CD8-positive, alpha-beta T cell (primary cell): ENCODE measurements at places on chromosomes 11 and 22. TPM values are rescaled to one million over a fixed set of nuclear protein-coding genes. Genes with fewer than 3 reads are reported as not detected.

DNA sequence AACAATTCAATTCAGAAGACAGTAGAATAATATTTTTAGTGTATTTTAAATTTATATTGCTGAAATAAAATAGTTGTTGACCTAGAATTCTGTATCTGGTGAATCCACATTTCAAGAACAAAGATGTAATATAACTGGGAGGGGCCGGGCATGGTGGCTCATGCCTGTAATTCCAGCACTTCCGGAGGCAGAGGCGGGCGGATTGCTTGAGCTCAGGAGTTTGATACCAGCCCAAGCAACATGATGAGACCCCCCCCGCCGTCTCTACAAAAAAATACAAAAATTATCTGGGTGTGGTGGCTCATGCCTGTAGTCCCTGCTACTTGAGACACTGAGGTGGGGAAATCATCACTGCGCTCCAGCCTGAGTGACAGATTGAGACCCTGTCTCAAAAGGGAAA is 72.6 kb downstream of the CD82 start:
- DNase-seq: no peak

DNA sequence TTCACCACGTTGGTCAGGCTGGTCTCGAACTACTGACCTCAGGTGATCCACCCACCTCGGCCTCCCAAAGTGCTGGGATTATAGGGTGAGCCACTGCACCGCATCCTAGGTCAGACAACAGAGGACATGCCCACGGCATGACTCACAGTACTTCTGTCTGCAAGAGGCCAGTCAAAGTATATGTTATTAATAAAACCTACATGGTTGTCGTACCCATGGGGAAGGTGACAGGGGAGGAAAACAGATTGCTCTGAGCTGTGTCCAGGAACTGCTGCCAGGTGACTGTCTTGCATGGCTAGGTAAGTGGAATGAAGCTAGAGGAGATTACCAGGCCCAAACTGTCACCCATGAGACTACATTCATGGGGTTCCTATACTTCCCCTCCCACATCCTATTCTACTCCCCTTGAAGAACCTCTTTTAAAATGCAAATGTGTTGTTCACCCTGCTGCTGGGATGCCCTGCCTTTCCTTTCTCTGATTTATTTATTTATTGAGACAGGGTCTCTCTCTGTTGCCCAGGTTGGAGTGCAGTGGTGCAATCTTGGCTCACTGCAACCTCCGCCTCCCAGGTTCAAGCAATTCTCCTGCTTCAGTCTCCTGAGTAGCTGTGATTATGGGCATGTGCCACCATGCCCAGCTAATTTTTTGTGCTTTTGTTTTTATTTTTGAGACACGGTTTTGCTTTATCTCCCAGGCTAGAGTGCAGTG is 2.0 kb upstream of the NLRX1 start:
- DNase-seq: no peak

DNA sequence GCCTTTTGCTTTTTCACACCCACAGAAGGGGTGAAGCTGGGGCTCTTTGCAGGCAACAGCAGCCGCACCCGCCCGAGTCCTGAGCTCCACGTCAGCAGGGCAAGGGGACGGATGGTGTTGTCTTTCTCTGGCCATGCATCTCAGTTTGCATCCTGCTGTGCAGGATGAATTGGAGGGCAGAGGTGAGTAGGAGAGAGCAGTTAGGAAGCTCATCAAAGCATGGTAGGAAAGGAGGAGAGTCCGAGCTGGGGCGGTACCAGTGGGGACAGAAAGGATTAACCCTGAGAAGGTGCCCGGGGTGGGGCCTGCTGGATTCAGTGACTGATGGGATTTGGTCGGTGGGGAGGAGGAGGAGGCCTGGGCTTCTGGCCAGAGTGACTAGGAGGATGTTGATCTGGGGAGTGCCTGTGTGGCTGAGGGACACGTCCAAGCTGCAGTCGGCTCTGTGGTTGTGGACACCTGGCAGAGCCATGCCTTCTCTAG is 14.6 kb downstream of the FAM83F start:
- DNase-seq: no peak

DNA sequence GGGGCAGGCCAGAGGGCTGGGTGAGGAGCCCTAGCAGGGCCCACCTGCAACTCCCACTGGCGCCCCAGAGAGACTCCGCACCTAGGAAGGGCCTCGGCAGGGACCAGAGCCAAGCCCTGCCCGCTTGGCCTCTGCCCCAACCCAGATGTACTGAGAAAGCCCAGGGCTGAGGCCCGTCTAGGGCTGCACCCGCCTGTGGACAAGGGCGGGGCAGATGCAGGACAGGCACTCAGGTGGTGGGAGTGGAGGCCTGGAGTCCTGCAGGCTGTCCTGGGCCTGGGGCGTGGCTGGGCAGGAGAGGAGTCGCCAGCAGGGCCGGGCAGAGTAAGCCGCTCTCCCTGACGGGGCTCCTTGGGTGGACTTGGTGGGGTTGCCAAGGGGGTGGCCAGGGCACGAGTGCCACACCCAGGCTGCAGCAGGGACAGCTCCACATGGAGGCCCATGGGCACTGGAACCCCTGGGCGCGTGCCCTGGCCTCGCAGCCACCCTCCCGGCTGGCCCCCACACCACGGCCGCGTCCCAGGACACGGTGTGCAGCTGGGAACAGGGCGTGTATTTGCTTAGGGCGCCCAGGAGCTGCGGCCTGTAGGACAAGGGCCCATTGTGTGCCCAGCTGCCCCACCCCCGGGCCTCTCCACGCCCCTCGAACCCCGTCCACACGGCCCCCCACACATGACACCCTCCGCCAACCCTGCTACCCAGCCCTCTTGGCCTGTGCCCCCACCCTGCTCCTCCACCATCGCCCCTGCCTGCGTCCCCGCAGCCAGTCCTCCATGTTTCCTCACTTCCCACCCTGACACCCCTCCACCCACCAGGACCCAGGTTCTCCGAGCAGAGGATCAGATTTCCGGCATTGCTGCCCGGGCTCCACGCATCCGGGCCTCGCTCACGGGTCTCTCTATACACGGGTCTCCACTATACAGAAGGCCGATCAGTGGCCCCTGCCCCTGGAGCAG is 11.3 kb upstream of the PIM3 start:
- DNase-seq: no peak

Gene GPR83
- 0.11 TPM for total RNA-seq

GRCh38 chr11:46361283-46362155 is 14.3 kb downstream of the DGKZ start:
- DNase-seq: peak; percentile 74

Gene INSC
- total RNA-seq: not detected

DNA sequence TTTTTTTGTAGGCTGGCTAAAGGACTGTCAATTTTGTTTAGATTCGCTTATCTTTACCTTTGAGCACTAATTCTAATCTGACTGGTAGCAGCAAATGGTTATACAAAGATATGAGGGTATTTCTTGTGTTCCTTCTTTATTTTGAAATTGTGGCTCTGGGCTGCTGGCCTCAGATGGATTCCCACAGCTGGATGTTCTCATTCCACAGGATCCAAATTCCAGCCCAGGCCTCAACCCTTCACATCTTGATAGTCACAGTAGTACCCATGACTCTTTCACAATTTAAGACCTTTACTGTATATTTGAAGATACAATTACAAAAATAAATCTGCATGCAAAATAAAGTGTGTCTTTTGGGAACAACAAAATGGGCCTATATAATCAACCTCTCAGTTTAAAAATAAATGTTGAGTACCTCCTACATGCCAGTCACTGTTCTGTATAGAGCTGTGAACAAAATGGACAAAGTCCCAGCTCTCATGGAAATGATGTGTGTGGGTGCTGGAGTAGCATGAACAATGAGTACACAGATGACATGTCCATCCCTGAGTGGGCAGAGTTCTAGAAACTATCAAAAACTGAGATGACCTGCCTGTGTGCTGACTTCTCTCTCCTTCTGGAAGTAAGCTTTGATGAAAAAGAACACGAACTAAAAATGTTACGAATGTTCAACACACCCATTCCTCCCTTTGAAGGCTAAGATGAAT is 51.7 kb upstream of the FBXO3 start:
- no peak for DNase-seq

Gene ADM2
- 1.5 TPM for total RNA-seq

- peak; percentile 42 for DNase-seq
Observed at GRCh38 chr11:122727101-122727929, 71.8 kb downstream of the UBASH3B start.

Gene SMC1B
- total RNA-seq: not detected

Gene RASGRP2
- total RNA-seq: 472 TPM

DNA sequence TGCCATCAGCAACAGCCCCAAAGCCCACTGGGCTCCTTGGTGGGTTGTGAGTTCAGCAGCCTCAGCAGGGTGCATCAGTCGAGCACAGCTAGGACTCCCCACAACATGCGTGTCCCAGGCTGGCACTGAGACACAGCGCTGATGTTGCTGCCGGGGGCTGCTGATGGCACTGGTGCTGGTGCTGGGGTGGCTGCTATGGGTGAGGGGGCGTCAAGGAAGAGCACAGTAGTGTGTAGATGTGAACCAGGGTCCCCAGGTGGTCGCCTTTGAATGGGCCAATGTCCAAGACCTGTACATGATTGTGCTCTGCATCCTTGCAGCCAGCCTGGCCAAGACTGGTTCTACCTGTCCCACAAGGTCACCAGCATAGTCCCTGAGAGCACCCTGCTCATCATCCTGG is 121.3 kb upstream of the SERPIND1 start:
- no peak for DNase-seq

DNA sequence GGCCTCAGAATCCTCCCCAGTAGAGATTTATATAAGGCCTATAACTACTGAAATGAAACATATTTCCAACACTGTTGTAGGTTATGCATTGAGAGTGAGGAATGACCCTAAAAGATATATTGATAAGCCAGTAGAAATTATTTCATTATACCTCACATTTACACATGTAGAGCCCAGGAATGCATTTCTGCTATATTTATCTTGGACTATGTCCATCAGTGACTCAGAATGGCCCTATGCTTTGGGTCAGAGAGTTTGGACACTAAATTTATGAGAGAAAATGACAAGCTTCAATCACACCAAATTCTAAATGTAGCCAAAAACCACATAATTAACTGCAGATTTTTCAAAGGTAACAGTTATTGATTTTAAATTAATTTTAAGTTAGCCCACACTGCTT is 761.9 kb downstream of the DLG2 start:
- no peak for DNase-seq

DNA sequence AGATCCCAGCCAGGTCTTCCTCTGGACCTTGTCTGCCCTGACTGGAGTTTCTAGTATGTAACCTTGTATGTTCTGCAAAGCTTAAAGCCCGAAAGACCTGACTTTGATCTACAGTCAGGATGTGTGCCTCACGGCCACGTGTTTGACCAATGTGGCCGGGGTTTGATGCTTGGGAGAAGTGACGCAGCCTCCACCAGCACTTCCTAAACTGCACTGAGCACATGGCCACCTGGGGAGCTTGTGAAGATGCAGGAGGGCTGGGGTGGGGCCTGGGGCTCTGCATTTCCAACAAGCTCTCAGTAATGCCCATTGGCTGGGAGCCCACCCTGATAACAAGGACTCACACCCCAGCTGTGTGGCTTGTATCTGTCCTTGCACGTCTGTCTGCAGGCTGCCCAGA is 53.2 kb downstream of the NAT10 start:
- peak; percentile 26 for DNase-seq

- DNase-seq: no peak
Observed at GRCh38 chr11:134158023-134158422, 65.7 kb downstream of the NCAPD3 start.

- DNase-seq: no peak
Observed at GRCh38 chr11:65642014-65642671, 4.2 kb downstream of the SIPA1 start.

Gene WBP2NL
- total RNA-seq: 0.28 TPM

DNA sequence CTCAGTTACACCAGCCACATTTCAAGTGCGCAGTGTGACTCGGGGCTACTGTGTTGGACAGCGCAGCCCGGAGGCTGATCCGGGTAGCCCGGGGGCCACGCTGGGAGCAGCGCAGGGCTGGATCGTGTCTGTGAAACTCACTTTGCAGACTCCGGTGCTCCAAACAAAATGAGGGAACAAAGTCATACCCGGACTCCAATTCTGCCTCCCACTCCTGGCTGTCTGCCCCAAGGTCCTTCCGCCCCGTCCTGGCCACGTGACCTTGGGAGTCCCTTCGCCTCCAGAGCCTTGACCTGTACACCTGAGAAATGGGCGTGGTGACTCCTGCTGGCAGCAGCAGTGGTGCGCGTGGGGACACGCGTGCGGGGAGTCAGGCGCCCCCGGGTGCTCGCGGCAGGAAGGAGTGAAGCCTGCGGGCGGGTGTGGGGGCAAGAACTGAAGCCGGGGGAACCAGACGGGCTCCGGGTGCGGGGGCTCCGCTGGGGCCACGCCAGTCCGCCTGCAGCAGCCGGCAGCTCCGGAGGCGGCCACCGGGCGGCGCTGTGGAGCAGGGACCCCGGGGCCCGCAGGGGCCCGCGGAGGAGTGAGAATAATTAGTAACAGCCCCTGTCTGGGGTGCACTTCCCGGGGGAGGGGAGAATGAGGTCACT is 42.4 kb downstream of the KCNJ4 start:
- peak; percentile 55 for DNase-seq

Gene C11orf16
- total RNA-seq: not detected

DNA sequence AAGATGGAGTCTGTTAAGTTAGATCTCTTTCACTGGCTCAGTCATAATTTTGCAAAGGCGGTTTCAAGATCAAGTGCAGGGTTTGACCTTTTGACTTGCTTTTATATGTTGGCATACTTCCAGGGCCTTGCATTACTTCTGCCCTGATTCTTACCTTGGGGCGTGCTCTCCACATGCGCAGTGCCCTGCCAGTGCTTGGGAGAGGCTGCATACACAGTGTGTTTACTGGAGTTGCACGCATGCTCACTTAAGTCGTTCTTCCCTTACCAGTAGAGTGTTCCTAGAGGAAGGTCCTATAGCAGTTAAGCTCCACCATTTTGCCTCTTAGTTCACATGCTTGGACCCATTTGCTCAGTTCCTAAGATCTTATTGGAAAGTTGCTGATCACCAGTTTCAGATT is 21.0 kb upstream of the TMEM123 start:
- DNase-seq: no peak

DNA sequence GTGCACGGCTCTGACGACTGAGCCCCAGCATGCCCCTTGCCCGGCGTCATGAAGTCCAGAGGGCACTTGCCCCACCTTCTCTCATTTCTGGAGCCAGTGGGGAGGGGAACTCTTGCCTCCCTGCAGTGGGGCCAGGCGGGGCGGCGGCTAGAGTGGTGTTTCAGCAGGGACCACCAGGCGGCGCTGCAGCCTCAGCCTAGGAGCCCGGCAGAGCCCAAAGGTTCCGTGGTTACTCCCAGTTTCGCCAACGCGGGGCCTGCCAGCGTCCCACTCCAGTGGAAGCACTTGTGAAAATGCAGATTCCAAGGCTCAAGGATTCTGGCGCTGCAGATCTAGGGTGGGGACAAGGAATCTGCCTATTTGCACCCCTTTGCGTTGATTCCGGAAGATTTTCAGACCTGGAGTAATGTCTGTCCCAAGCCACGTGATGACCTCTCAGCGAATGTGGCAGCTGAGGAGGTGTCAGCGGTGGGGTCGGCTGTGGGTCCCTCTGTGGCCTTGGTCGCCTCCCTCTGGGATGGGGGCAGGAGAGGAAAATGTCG is 55.7 kb downstream of the CD82 start:
- DNase-seq: peak; percentile 41

GRCh38 chr11:103867481-103867880 is 169.0 kb upstream of the DDI1 start:
- DNase-seq: no peak
